ENCODE measurements at places on chromosomes 3 and 15.

DNA sequence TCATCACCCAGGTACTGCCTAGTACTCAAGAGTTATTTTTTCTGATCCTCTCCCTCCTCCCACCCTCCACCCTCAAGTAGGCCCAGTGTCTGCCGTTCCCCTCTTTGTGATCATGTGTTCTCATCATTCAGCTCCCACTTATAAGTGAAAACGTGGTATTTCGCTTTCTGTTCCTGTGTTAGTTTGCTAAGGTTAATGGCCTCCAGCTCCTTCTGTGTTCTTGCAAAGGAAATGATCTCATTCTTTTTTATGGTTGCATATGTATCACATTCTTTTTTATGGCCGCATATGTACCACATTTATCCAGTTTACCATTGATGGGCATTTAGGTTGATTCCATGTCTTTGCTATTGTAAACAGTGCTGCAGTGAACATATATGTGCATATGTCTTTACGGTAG, 8.2 kb upstream of the GANC start:
- DNase-seq, result no peak

DNA sequence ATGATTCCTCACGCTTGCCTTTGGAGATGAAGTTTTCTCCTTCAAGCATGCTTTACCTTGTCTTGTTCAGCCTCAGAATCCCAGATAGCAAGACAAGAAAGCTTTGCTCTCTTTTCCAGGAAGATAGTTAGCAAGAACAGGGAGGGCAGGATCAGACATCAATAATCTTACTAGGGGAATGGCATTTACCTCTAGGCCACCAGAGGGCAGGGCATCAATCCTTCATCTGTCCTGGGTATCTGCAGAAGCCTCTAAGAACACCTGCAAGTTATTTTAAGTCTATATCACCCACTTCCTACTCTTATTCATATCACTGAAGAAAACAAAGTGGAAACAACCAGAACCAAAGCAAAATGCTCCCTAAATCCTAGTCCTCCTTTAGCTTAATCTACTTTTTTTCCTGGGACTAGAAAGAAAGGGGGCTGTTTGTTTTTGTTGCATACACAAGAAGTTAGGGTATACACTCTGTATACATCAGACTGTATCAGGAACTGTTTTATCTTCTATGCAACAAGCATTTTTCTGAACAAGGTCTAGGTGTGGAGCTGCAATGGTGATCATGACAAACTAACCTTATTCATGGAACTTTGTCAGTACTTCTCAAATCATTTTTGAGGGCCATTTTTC, 862.5 kb downstream of the CADM2 start:
- no peak for DNase-seq

DNA sequence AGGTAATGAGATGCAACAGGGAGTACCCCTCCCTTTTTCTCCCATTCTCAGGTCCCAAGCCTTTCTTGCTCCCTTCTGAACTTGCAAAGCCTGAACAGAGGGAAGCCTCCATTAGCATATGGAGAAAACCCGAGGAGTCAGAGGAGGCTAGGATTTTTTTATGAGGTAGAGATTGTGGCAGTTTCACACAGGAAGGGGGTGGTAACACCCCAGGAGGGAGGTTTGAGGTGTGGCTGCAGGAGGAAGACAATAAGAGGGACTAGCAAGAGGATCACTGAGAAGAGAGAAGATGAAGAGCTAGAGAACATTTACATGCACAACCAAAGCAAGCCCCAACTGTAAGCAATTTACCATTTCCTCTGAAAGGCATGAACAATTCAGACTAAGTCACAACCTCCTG, 322.7 kb downstream of the SV2B start:
- DNase-seq, result no peak

- no peak for DNase-seq
Observed at GRCh38 chr3:32847528-32847927, 29.7 kb downstream of the TRIM71 start.

GRCh38 chr3:19248143-19248542, 99.8 kb downstream of the KCNH8 start:
- no peak for DNase-seq

GRCh38 chr3:17707813-17708543, 34.5 kb downstream of the TBC1D5 start:
- no peak for DNase-seq

- no peak for DNase-seq
Observed at GRCh38 chr15:98907927-98908471, 99.6 kb downstream of the PGPEP1L start.

- DNase-seq, result no peak
Observed at GRCh38 chr15:33678176-33678575, 290.1 kb upstream of the CHRM5 start.

GRCh38 chr3:71893122-71893521, 108.2 kb upstream of the PROK2 start:
- no peak for DNase-seq

GRCh38 chr15:39543651-39544050, 37.2 kb upstream of the THBS1 start:
- DNase-seq, result no peak

DNA sequence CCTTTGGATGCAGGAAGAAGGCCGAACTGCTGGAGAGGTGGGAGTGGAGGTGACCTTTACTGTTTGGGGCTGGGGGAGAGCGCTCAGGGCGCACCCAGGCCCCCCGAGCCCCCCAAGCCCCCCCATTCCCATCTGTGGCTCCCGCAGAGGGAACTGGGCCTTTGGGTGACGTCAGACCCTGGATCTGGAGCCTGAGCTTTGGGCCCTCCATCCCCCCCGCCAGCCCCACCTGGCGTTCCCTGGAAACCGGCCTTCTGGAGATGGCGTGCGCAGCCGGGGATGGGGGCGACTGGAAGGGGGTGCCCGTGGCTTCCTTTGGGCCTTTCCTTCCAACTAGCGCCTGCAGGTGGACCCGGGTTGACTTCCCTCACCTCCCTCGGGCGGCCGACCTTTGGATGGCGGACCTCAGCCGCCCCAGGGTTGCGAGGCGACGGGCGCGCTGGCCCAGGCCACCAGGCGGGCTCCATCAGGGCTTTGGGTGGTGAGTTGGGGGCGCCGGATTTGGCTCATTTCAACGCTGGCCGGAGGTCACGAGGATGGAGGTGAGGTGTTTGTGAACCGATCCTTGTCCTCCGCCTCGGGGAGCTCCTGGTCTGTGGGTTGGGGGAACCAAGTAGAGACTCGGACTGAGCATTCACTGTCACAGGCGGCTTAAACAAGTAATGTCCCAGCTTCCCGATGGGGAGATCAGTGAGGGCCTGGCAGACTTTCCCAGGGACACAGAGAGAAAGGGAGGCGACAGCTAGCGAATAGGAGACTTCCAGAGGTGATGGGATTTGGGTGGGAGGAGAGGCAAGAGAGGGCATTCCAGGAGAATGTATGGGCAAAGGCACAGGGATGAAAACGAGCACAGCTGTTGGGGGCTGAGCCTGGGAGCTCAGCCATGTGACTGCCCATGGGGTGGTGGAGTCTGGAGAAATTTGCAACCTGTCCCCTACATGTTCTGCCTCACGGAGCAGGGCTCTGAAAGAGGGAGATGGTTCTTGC, 709 bp downstream of the SCAMP5 start:
- DNase-seq, result no peak

- no peak for DNase-seq
Observed at GRCh38 chr3:169350228-169350627, 313.3 kb downstream of the MECOM start.

DNA sequence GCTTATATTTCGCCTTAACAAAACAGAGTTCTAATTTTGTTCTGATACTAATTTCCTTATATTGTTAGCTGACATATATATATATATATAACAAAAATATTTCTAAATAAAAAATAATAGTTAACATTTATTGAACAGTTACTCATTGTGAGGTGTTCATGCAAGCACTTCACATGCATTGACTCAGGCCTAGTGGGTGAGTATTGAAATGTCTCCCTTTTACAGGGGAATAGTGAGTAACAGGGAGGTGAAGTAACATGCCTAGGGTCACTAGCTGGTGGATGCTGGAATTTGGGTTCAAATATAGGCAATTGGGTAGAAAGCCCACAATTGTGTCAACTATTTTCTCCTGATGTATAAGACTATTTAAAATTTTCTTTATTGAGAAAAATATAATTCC, 102.6 kb upstream of the ZPLD1 start:
- no peak for DNase-seq

- no peak for DNase-seq
Observed at GRCh38 chr15:29065571-29065970, 179.8 kb downstream of the APBA2 start.

- no peak for DNase-seq
Observed at GRCh38 chr15:45529613-45530012, 7.1 kb upstream of the SLC30A4 start.

DNA sequence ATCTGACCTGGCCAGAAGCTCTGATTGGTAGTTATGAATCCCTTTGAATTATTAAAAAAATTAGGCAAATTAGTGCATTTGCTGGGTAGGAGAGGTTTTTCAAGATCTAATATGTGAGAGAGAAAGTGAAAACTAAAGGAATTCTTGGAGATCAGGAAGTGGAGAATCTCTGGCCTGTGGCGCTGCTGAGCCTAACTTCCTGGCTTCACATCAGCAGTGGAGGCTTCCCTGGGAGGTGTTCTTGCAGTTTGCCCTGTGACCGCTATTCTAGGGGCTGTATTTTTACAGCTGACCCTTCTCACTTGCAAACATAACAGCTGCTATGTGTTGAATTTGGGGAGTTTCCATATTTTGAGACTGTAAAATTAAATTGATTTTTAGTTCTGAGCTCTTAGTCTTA, 166.4 kb downstream of the ATG7 start:
- DNase-seq, result no peak
